ENCODE measurements at places on chromosomes 1 and 21.
A peak's percentile ranks its signal among the peaks of the same experiment; 100 is the strongest.

DNA sequence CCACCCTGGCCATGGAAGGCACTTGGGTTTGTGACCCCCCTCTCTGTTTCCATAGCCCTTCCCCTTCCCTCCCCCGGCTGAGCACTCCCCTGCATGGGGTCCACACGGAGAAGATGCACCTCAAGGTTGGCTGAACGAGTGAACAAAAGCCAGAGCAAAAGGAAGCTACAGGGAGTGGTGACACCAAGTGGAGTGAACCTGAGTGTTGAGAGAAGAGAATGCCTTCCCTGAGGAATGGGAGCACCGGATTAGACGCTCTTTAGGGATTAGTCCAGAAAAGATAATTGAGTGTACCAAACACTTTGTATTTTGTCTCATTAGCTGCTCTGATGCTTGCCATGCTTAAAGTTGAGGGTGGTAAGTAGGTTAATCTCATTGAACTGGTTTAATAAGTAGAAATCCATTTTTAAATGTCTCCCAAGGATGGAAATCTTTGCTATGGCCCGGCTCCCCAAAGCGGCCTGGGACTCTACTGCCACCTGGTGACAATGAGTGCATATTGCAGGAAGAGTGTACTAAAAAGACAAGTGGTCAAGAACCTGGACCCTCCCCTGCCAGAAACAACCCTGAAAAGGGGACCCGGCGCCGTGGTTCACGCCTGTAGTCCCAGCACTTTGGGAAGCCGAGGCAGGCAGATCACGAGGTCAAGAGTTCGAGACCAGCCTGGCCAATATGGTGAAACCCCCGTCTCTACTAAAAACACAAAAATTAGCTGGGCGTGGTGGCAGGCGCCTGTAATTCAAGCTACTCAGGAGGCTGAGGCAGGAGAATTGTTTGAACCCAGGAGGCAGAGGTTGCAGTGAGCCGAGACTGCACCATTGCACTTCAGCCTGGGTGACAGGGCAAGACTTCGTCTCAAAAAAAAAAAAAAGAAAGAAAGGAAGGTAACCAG is 150.6 kb upstream of the ZC3H12A start:
- peak; percentile 28 for DNase-seq

- no peak for DNase-seq
Observed at GRCh38 chr1:36884029-36884701, 150.2 kb downstream of the GRIK3 start.

DNA sequence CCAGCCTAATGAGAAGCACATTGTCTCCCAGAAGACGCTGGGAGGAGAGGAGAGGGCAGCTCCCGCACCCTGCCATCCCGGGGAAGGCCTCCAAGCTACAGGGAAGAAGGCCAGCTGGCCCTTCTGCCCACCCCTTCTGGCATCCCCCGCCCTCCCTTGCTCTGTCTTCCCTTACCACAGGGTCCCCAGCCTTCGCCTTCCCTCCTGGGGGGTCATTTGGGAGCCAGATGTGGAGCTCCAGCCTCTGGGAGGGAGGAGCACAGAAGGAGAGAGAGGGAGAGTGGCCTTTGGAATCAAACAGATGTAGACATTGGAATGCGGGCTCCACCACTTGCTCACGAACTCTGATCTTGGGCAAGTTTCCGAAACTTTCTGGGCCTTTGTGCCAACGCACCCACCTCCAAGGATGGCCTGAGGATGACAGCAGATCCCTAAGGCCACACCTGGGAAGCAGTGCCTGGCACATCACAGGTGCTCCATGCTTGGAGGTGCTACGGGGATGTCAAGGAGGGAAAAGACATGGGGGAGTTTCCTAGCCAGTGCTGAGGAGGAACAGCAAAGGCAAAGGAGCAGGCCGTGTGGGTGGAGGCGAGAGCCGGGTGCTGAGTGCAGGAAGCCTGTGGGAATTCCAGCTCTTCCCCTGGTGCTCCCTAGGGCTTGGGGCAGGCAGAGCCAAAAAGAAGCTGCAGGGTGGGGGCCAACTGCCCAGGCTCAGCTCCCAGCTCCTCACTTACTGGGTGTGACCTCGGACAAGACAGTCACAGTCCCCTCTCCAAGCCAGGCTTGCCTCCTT is 23.1 kb upstream of the RSPO1 start:
- DNase-seq: no peak

- DNase-seq: no peak
Observed at GRCh38 chr1:56821462-56821797, 2.2 kb upstream of the FYB2 start.

DNA sequence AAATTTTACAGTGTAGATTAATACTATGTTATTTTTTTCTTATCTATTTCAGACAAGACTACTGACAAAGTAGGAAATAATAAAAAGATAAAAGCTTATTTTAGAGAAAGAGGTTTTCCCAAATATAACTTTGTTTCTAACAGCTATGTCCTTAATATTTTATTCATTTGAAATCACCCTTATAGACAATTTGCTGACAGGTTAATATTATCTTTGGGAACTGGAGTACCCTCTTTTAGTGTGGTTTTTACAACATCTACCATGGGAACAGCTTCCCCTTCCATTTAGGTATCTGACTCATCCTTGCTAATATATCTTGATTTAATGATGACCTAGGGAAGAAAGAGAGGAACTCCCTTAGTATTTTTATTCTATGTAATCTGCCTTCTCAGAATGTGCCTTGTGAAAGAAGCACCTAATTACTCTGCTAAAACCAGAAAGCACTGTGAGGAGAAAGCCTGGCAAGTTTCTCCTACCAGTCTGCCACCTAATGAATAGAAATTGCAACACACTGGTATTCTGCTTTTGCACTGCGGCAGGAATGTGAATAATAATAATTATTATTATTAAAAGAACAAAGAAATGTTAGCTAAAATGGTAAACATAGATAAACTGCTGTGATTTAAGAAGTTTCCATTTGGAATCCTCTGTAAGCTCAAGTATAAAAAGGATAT is 192.8 kb downstream of the PDE4B start:
- no peak for DNase-seq

All from RCC 7860 (cell line).